ENCODE measurements at places on chromosomes 11 and 22. TPM values are rescaled to one million over a fixed set of nuclear protein-coding genes. Genes with fewer than 3 reads are reported as not detected.

The NLRP6 gene
- total RNA-seq = not detected

The CECR2 gene
- 2.1 TPM for total RNA-seq

The CALCA gene
- not detected for total RNA-seq

The UQCC3 gene
- 8.7 TPM for total RNA-seq

The SPDYC gene
- not detected for total RNA-seq

The OR51L1 gene
- not detected for total RNA-seq

The OR51E2 gene
- not detected for total RNA-seq

The SPON1 gene
- total RNA-seq = 117 TPM

The ANO3 gene
- total RNA-seq = 0.56 TPM

The MS4A8 gene
- total RNA-seq = not detected

The CD248 gene
- 278 TPM for total RNA-seq

The TRIM29 gene
- not detected for total RNA-seq

The LRRC10B gene
- not detected for total RNA-seq

The P2RX6 gene
- total RNA-seq = 0.94 TPM

The KRTAP5-1 gene
- not detected for total RNA-seq

The NAALAD2 gene
- total RNA-seq = 1.9 TPM

The MEI1 gene
- total RNA-seq = not detected

The CASTOR1 gene
- 24.0 TPM for total RNA-seq

The FGF4 gene
- not detected for total RNA-seq

The MUC5AC gene
- total RNA-seq = not detected

The SLC37A2 gene
- not detected for total RNA-seq

The NCF4 gene
- total RNA-seq = not detected

The RASGRP2 gene
- 0.06 TPM for total RNA-seq

The OR52E1 gene
- not detected for total RNA-seq

The B3GAT1 gene
- total RNA-seq = not detected

The C11orf65 gene
- total RNA-seq = 0.49 TPM

The SHANK2 gene
- 0.29 TPM for total RNA-seq

The ARAP1 gene
- total RNA-seq = 121 TPM

The C22orf23 gene
- 0.12 TPM for total RNA-seq

The MPPED2 gene
- total RNA-seq = not detected

The OR8G5 gene
- not detected for total RNA-seq

The FGF3 gene
- not detected for total RNA-seq

The TIGD3 gene
- total RNA-seq = not detected

The P4HA3 gene
- total RNA-seq = 4.6 TPM

The MYOD1 gene
- total RNA-seq = not detected

The TMA7B gene
- not detected for total RNA-seq

The TREH gene
- not detected for total RNA-seq

The DGKZ gene
- 38.3 TPM for total RNA-seq

The C22orf31 gene
- total RNA-seq = not detected

The VPREB1 gene
- total RNA-seq = not detected

The OR4C13 gene
- total RNA-seq = not detected

The MMP12 gene
- not detected for total RNA-seq

The CCDC73 gene
- total RNA-seq = not detected

The F2 gene
- total RNA-seq = not detected

The CLMP gene
- total RNA-seq = 119 TPM

The TNNI2 gene
- total RNA-seq = not detected

Data from cardiac ventricle fibroblast (primary cell).